Left lung (tissue), 14 donors: ENCODE measurements at places on chromosomes 5 and 9. TPM values are rescaled to one million over a fixed set of nuclear protein-coding genes. Genes with fewer than 3 reads are reported as not detected.

The ADAMTS12 gene
- 34.4 TPM for total RNA-seq

The TOR4A gene
- 31.8 TPM for total RNA-seq

GRCh38 chr5:157051604-157052245 is 7.2 kb downstream of the HAVCR1 start:
- no peak for DNase-seq
- H3K36me3 ChIP-seq, result no peaks in the 10 kb centered on the region
- H3K27ac ChIP-seq, result no peak overlapping the region
- H3K4me1 ChIP-seq, result no peaks in the 10 kb centered on the region
- no peak overlapping the region for H3K4me3 ChIP-seq

The PCDHGA7 gene
- 1.7 TPM for total RNA-seq

GRCh38 chr5:43769571-43770355 is 166.8 kb downstream of the NNT start:
- peak overlapping the region; percentile 36 for H3K27ac ChIP-seq
- no peaks in the 10 kb centered on the region for H3K27me3 ChIP-seq
- no peak overlapping the region for H3K4me3 ChIP-seq
- no peaks in the 10 kb centered on the region for H3K4me1 ChIP-seq

GRCh38 chr5:17995997-17996396 is 361.7 kb downstream of the TAF11L14 start:
- H3K27me3 ChIP-seq, result no peaks in the 10 kb centered on the region
- H3K4me3 ChIP-seq, result no peak overlapping the region
- DNase-seq, result no peak
- H3K36me3 ChIP-seq, result no peaks in the 10 kb centered on the region
- H3K4me1 ChIP-seq, result no peaks in the 10 kb centered on the region
- H3K27ac ChIP-seq, result no peak overlapping the region

DNA sequence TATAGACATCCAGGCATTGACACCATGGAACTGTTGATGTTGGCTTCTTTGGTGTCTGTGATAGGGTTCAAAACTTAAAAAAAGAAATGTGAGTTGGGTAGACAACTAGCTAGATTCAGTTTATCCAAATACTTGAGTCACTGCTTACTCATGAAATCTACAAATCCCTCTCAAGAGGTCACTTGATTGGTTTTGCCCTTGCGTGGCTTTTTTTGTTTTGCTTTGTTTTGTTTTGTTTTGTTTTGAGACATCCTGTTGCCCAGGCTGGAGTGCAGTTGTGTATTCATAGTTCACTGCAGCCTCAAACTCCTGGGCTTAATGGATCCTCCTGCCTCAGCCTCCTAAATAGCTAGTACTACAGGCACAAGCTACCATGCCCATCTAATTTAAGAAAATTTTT is 10.5 kb upstream of the ENTREP1 start:
- H3K36me3 ChIP-seq, result no peaks in the 10 kb centered on the region
- no peaks in the 10 kb centered on the region for H3K27me3 ChIP-seq
- DNase-seq, result no peak
- H3K4me1 ChIP-seq, result no peaks in the 10 kb centered on the region

The BARHL1 gene
- total RNA-seq, result not detected

The LCN1 gene
- total RNA-seq, result not detected

The TRMT10B gene
- 5.8 TPM for total RNA-seq

- H3K27ac ChIP-seq, result no peak overlapping the region
- no peaks in the 10 kb centered on the region for H3K27me3 ChIP-seq
- peaks cover 19% of the 10 kb centered on the region for H3K4me1 ChIP-seq
- H3K36me3 ChIP-seq, result no peaks in the 10 kb centered on the region
These were observed 42.7 kb downstream of the NSD1 start for GRCh38 chr5:177176175-177176711.

DNA sequence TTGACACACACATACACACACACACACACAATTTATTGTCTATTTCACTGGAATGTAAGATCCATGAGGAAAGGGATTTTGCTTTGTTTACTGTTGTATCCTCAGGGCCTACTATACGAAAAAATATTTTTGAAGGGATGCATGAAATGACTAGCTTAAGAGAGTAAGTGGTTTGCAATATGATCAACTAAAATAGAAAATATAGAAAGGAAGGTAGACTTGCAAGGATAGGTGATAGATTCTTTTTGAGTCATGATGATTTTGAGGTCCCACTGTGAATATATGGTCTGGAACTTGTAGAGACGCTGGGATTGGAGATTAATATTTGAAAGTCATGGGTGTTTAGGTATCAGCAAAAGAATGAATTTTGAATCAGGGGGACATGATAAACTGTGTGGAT is 28.9 kb upstream of the OTULIN start:
- no peak overlapping the region for H3K4me3 ChIP-seq
- no peaks in the 10 kb centered on the region for H3K36me3 ChIP-seq
- no peaks in the 10 kb centered on the region for H3K4me1 ChIP-seq

The PRDM9 gene
- total RNA-seq, result not detected

The SARDH gene
- 3.9 TPM for total RNA-seq

- H3K27me3 ChIP-seq, result peaks cover 78% of the 10 kb centered on the region
- H3K27ac ChIP-seq, result no peak overlapping the region
These were observed 64.8 kb downstream of the HMCN2 start for GRCh38 chr9:130330202-130330862.

- H3K36me3 ChIP-seq, result no peaks in the 10 kb centered on the region
- H3K4me1 ChIP-seq, result no peaks in the 10 kb centered on the region
- H3K27me3 ChIP-seq, result no peaks in the 10 kb centered on the region
- H3K27ac ChIP-seq, result no peak overlapping the region
- DNase-seq, result no peak
- H3K4me3 ChIP-seq, result no peak overlapping the region
These were observed 4.9 kb downstream of the DDX4 start for GRCh38 chr5:55742778-55743177.

- no peak overlapping the region for H3K27ac ChIP-seq
- DNase-seq, result no peak
- H3K4me1 ChIP-seq, result no peaks in the 10 kb centered on the region
These were observed 108.9 kb upstream of the LHFPL2 start for GRCh38 chr5:78757269-78758053.

- H3K4me1 ChIP-seq, result no peaks in the 10 kb centered on the region
- H3K4me3 ChIP-seq, result no peak overlapping the region
These were observed 574.5 kb downstream of the PRELID2 start for GRCh38 chr5:145260670-145261069.

DNA sequence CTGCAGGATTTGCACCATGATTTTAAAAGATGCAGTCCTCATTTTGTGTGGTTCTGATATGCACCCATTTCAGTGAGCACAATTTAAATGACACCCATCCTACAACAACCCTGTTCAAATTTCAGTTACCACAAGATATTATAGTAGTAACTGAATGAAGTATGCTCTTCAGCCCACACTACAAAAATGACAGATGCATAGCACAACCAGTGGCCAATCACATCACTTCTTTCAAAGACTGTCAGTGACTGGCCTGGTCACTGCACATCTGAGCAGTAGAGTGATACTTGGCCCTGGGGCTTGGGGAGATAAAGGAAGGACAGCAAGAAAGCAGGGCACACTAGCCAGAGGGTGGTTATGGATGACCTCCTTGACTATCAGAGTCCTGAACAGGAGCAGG is 19.8 kb upstream of the IFNK start:
- DNase-seq, result no peak
- H3K4me1 ChIP-seq, result peaks cover 8% of the 10 kb centered on the region
- H3K27me3 ChIP-seq, result no peaks in the 10 kb centered on the region
- no peak overlapping the region for H3K4me3 ChIP-seq
- no peak overlapping the region for H3K27ac ChIP-seq
- H3K36me3 ChIP-seq, result no peaks in the 10 kb centered on the region

The IRX2 gene
- total RNA-seq, result 60.6 TPM
